ENCODE measurements at places on chromosomes 7 and 10. TPM values are rescaled to one million over a fixed set of nuclear protein-coding genes. Genes with fewer than 3 reads are reported as not detected.

Gene LRRC27
- total RNA-seq: 3.4 TPM

Gene ACSM6
- not detected for total RNA-seq

Gene SLC16A9
- 0.73 TPM for total RNA-seq

Gene NEUROD6
- not detected for total RNA-seq

Gene RBP3
- not detected for total RNA-seq

Gene STK32C
- total RNA-seq: 3.3 TPM

Gene RAMP3
- total RNA-seq: 5.8 TPM

Gene OR9A2
- not detected for total RNA-seq

Gene NCAPG2
- 4.0 TPM for total RNA-seq

Gene ENKUR
- 0.48 TPM for total RNA-seq

Gene GNG11
- total RNA-seq: 1.6 TPM

Gene GDF10
- total RNA-seq: 0.08 TPM

Gene TOMM7
- total RNA-seq: 146 TPM

Gene OPN4
- not detected for total RNA-seq

Gene PGAM2
- not detected for total RNA-seq

Gene INHBA
- 2.6 TPM for total RNA-seq

Gene GRID2IP
- total RNA-seq: not detected

Gene SPDYE2
- total RNA-seq: not detected

Gene CARD11
- total RNA-seq: 0.63 TPM

Gene VSTM4
- 2.7 TPM for total RNA-seq

Gene PHYHIPL
- total RNA-seq: 0.93 TPM

Gene ERVW-1
- not detected for total RNA-seq

Gene SMARCD3
- 2.2 TPM for total RNA-seq

Gene CDK14
- total RNA-seq: 21.6 TPM

Gene PDK4
- total RNA-seq: 77.4 TPM

Gene ASAH2
- total RNA-seq: 2.5 TPM

Gene EBF3
- total RNA-seq: not detected

Gene FAM241B
- 1.2 TPM for total RNA-seq

Gene TMEM236
- total RNA-seq: 0.15 TPM

Gene PALD1
- 1.1 TPM for total RNA-seq

Gene MYOZ1
- not detected for total RNA-seq

Gene C10orf105
- not detected for total RNA-seq

Gene SHOC2
- total RNA-seq: 20.3 TPM

Gene ATRNL1
- total RNA-seq: 1.3 TPM

Gene OPALIN
- total RNA-seq: not detected

Gene SORBS1
- 57.9 TPM for total RNA-seq

Gene FMC1
- 12.1 TPM for total RNA-seq

Gene TLX1
- total RNA-seq: 1.3 TPM

Gene SPDYE8
- not detected for total RNA-seq

Gene SRGN
- 29.1 TPM for total RNA-seq

Gene COL17A1
- 0.13 TPM for total RNA-seq

Gene UNCX
- total RNA-seq: not detected

Gene CPEB3
- 12.7 TPM for total RNA-seq

Gene ABHD11
- total RNA-seq: 6.9 TPM

Gene FZD8
- 5.7 TPM for total RNA-seq

Gene CPA1
- total RNA-seq: 16.8 TPM

Gene PNLIPRP2
- total RNA-seq: 0.88 TPM

Gene PTPRE
- total RNA-seq: 1.6 TPM

Gene PTN
- total RNA-seq: 0.38 TPM

Gene STK31
- total RNA-seq: 0.20 TPM

Gene NUTM2E
- total RNA-seq: 0.08 TPM

Gene PON1
- total RNA-seq: 465 TPM

Gene GRM3
- total RNA-seq: not detected

Gene SYT15B
- 0.83 TPM for total RNA-seq

Gene PRKAG2
- 43.4 TPM for total RNA-seq

Data from left lobe of liver (tissue), 2 donors.